BJ (cell line): ENCODE measurements at places on chromosomes 16 and 17. TPM values are rescaled to one million over a fixed set of nuclear protein-coding genes. Genes with fewer than 3 reads are reported as not detected.

ZSCAN32 gene
- 13.8 and 14.0 TPM in 2 replicates for polyA plus RNA-seq

CUEDC1 gene
- 27.3 and 48.5 TPM in 2 replicates for polyA plus RNA-seq

PPL gene
- polyA plus RNA-seq: 0.54 and 0.56 TPM in 2 replicates

SEC14L5 gene
- not detected in 2 replicates for polyA plus RNA-seq

TNFRSF17 gene
- not detected in 2 replicates for polyA plus RNA-seq

TEX19 gene
- polyA plus RNA-seq: 0.06 TPM in 1 of 2 replicates, not detected in the other

CARHSP1 gene
- polyA plus RNA-seq: 88.0 and 119 TPM in 2 replicates
